Adipocyte (in vitro differentiated cells): ENCODE measurements at places on chromosomes 6 and 20.
A peak's percentile ranks its signal among the peaks of the same experiment; 100 is the strongest.

DNA sequence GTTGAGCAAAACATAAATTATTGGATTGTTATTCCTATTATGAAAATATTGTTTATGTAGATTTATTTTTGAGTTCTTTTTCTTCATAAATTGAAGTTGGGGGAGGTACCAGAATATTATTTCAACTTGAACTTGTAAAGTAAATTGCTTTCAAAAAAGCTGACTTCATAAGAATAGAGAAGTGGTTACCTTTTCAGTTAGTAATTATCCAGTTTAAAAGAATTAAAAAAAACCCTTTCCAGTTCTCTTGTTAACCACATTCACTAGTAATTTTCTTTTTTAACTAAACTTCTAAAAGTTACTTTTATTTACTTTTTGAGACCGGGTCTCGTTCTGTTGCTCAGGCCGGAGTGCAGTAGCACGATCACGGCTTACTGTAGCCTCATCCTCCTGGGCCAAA, 124.3 kb downstream of the CDKAL1 start:
- DNase-seq: no peak

- no peak for DNase-seq
Measured at GRCh38 chr6:16355238-16355637, 116.9 kb downstream of the GMPR start.

DNA sequence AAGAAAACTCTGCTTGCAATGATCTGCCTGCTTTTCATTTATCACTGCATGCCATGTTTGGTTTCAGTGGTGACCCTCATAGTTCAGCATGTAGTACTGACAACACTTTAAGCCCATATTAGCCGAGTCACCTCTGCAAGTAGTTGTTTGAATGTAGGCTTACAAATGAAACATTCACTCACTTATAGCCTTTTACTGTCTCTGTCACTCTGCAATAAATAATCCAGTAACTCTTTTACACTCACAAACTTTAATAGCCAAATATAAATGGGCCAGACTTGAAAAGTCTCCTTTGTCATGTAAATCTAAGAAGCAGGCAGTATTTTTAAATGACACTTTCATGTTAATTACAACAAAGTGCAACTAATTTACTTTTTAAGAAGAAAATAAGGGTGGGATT, 1460.0 kb upstream of the ADGRB3 start:
- no peak for DNase-seq

DNA sequence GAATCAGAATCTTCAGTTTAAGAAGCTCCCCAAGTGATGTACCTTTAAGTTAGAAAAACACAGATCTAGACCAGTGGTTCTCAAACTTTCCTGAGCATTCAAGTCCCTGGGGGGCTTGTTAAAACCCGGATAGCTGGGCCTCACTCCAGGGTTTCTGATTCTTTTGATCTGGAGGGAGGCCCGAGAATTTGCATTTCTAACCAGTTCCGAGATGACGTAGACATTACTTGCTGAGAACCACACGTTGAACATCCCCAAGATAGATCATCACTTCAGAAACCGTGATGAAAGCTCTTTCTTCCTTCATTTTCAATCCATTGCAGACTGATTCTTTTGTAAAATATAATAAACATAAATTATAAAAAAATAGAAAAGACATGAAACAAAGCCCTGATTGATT, 40.7 kb upstream of the KIF16B start:
- no peak for DNase-seq

- DNase-seq: no peak
Measured at GRCh38 chr20:41717483-41717882, 99.3 kb upstream of the CHD6 start.

DNA sequence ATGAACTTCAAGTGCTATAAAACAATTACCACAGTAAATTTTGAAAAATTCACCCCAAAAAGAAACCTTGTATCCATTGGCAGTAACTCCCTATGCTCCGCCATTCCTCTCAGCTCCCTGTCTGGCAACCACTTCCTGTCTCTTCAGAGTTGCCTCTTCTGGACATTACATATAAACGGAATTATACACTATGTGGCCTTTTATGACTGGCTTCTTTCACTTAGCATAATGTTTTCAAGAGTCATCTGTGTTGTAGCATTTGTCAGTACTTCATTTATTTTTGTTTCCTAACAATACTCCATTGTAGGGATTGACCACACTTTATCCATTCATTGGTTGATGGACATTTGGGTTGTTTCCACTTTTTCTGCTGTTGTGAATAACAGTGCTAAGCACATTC, 50.1 kb downstream of the CEP43 start:
- DNase-seq: no peak

DNA sequence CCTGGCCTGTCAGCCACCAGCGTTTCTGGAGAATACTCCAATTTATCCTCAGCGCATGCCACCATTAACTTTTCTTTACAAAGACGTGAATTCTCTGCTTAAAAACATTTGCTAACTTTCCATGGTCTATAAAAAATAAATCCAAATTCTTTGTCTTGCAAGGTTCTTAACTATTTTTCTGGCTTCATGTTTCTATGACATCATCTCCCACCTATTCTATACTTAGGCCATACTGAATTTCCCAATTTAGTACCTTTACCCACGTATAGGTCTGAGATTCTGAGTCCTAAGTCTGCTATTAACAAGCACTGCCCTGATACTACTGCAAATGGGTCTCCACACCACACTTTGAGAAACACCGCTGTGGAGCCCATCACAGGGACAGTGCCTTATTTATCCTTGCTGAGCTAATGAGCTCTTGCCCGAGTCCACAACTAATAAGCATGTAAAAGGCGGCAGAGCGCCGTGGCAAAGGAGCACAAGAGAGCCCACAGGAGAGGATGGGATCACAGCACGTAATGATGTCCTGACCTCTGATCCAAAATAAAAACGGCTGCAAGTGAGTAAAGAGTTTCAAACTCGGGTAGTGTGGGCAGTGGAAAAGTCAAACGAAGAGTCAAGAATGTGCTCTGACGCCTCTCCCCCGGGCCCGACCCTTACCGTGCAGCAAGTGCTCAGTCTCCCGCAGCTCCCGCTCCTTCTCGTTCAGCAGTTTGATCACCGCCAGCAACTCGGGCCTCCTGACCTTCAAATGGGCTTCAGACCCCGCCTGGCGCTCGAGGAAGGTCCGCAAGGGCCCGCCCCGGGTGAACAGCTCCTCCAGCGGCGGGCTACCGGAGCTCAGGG, 519 bp downstream of the MTRF1L start:
- DNase-seq: peak; percentile 47

DNA sequence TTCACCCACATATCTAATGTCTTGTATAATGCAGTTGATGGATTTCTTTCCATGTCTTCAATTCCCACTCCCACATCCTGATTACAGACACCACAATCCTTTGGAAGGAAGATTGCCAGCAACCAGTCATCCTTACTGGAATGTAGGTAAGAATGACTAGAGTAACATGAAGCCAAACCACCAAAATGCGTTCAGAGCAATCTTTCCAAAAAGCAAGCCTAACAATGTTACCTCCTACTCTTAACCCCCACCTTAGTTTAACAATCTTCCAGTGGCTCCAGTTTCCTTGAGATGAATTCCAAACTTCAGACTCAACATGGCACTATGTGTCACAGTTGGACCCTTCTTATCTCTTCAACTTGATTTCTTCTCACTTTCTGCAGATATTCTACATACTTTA, 685.6 kb downstream of the DOK5 start:
- DNase-seq: no peak

DNA sequence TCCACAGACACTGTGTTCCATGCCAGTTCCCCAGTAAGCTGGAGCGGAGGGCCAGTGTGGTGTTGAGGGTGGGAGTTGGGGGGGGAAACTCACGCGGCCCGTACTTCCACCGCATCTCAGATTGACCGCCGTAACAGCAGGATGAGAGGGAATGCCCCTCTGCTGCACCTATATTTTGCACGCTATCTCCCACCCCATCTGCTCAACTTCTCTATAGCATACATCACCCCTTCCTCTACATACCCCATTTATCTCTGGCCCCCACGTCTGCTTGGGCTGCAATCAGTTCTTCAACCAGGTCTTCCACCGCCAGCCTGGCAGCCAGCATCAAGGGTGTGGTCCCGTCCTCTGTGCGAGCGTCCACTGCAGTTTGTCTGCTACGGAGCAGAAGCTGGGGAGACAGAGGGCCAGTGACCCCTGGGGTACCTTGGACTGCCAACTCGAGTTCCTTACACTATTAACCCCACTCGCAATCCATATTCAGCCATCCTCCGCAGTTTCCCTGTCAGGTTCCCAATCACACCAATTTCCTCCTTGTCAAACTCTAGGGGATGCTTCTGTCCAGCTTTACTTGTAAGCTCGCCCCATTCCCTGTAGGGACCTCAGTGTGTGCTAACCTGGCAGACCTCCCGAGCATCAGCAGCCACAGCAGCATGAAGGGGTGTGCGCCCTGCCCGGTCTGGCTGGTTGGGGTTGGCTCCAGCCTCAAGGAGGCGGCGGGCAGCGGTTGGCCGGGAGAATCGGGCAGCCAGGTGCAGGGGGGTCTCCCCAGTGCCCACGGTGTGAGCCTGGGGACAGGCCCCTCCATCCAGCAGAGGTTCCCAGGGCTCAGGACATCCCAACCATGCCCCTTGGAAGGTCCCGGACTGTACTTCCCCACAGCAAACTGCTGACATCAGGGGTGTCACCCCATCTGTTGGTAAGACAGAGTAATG, 4.5 kb upstream of the GPSM3 start:
- DNase-seq: peak; percentile 16

DNA sequence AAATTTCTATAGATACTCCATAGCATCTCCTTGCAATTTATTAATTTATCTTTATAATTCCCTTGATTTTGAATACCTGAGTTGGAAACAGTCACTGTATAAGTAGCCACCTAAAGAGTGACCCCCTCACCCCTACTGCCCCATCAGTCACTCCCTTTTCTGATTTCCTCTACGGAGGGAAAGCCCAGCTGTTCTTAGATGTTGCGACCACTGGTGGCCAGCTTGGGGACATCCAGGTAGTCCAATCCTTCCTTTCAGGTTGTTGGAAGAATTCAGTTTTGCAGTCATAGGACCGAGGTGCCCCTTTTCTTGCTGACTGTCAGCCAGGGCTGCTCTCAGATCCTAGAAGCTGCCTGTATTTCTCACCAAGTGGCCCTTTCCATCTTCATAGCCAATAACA, 87.8 kb downstream of the BMP6 start:
- DNase-seq: no peak
